ENCODE measurements at places on chromosomes 12 and 14.

- DNase-seq: no peak
Measured at GRCh38 chr12:83153177-83153576, 466.5 kb downstream of the TMTC2 start.

DNA sequence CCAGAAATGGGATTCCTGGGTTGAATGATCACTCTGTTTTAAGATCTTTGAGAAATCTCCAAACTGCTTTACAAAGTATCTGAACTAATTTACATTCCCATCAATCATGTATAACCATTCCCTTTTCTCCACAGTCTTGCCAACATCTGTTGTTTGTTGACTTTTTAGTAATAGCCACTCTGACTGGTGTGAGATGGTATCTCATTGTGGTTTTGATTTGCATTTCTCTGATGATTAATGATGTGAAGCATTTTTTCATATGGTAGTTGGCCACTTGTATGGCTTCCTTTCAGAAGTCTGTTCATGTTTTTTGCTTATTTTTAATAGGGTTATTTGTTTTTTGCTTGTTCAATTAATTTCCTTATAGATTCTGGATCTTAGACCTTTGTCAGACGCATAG is 211.8 kb upstream of the AVPR1A start:
- peak; percentile 42 for DNase-seq

DNA sequence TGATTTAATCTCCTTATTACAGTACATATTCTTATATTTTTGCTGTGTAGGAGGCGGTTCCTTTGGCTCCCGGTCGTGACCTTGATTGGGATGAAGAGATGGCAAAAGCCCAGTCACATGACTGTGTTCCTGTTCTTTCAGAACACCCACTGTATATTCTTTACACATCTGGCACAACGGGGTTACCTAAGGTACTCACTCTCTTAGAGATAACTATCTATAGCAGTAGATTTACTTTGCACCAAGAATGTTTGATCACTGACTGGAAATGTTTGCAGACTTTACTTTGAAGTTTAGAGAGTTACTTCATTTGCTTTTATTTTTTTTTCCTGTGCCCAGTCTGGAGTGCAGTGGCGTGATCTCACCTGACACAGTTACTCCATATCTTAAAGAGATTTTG is 65.2 kb downstream of the ACSS3 start:
- no peak for DNase-seq

DNA sequence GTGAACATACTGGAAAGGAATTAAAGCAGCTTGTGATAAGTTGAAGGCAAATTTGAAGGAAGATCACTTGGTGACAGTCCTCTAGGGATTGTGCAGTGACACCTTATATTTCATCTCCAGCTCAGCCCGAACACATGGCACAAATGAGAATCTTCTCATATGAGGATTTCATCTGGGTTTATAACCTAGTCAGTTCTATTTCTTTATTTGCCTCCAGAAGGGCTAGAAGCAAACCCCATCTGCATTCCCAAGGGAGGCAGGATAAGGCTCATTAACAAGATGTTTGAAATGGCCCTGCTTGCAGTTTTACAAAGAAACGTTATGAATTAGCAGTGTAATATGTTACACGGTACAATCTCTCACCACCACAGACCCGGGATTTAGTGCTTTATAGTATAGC is 90.7 kb upstream of the KRR1 start:
- DNase-seq: no peak

GRCh38 chr14:103140316-103141109 is 17.3 kb downstream of the TNFAIP2 start:
- no peak for DNase-seq

- peak; percentile 62 for DNase-seq
Measured at GRCh38 chr14:51019089-51019488, 74.8 kb upstream of the PYGL start.

GRCh38 chr12:24546661-24547060 is 402.2 kb downstream of the BCAT1 start:
- DNase-seq: no peak

- no peak for DNase-seq
Measured at GRCh38 chr14:54470701-54471100, 18.1 kb downstream of the GMFB start.

DNA sequence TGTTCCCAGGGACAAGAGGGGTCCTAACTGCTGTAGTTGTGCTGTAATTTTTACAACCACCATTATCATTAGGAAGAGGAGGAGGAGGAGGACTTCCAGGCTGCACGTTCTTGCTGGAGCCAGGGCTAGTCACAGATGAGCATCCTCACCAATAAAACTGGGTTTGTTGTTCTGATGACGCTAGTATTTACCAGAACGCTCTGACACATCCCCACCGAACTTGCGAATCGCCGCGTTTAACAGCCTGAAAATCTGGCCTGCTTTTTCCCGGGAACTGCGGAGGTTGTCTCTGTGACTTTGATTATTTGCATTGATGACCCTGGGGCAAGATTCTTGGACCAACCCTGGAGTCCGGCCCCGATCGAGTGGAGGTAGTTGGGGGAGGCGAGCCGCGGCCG is 10.2 kb downstream of the TBX5 start:
- DNase-seq: no peak

DNA sequence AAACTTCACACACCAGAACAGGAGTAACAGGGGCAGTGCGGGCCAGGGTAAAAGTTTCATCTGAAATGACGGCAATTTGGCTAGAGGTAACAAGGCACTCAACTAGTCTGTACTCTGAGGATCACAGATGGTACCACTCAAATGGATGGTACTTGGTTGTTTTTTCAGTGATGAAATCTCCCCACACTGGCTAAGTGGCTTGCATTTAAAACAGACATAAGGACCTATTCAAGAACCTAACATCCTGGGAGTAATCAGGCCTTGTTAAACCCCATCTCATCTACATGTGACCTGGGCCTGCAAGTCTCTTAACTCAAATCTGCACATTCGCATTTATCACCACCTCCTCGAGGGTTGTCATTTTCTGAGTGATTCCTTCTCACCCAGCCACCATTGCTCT is 90.8 kb downstream of the PRKAB1 start:
- DNase-seq: no peak

- no peak for DNase-seq
Measured at GRCh38 chr12:101686176-101686575, 11.3 kb upstream of the CHPT1 start.

GRCh38 chr14:93936245-93936644 is 9.1 kb downstream of the FAM181A start:
- no peak for DNase-seq

DNA sequence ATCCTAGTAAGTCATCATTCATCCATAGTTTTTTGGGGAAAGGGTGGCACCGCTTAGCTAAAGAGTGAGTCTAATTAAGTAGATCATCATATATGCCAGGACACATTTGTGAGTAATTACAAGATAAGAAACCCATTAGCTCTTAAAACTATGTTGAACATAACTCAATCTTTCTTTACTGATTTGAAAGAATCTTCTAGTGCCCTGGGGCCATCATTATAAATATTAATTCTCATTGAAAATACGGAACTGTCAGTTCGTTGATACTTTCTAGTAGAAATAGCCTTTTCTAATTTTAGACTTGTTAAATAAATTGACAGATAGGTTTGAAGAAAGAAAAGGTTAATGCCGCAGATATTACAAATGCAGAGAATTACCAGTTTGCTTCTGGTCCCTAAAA is 312.6 kb downstream of the NELL2 start:
- DNase-seq: no peak

GRCh38 chr12:55978393-55978792 is 4.5 kb downstream of the RAB5B start:
- DNase-seq: no peak

- DNase-seq: no peak
Measured at GRCh38 chr12:14435627-14436026, 70.1 kb downstream of the ATF7IP start.

GRCh38 chr12:20442322-20442721 is 74.0 kb downstream of the PDE3A start:
- no peak for DNase-seq

GRCh38 chr14:65346895-65347294 is 65.6 kb upstream of the FUT8 start:
- DNase-seq: no peak

DNA sequence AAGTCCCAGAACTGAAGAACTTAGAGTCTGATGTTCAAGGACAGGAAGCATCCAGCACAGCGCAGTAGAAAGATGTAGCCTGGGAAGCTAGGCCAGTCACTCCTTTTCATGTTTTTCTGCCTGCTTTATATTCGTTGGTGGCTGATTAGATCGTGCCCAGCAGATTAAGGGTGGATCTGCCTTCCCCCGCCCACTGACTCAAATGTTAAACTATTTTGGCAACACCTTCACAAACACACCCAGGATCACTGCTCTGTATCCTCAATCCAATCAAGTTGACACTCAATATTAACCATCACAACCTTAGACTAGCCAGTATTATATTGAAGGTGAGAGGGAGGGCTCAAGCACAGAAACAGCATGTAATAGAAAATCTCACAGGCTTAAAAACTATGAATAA is 222.9 kb downstream of the C12orf50 start:
- DNase-seq: no peak

- no peak for DNase-seq
Measured at GRCh38 chr14:72753044-72753710, 140.7 kb downstream of the DPF3 start.

Data from fibroblast of upper back skin (primary cell).